ENCODE measurements at places on chromosomes 5 and 9.
A peak's percentile ranks its signal among the peaks of the same experiment; 100 is the strongest.

DNA sequence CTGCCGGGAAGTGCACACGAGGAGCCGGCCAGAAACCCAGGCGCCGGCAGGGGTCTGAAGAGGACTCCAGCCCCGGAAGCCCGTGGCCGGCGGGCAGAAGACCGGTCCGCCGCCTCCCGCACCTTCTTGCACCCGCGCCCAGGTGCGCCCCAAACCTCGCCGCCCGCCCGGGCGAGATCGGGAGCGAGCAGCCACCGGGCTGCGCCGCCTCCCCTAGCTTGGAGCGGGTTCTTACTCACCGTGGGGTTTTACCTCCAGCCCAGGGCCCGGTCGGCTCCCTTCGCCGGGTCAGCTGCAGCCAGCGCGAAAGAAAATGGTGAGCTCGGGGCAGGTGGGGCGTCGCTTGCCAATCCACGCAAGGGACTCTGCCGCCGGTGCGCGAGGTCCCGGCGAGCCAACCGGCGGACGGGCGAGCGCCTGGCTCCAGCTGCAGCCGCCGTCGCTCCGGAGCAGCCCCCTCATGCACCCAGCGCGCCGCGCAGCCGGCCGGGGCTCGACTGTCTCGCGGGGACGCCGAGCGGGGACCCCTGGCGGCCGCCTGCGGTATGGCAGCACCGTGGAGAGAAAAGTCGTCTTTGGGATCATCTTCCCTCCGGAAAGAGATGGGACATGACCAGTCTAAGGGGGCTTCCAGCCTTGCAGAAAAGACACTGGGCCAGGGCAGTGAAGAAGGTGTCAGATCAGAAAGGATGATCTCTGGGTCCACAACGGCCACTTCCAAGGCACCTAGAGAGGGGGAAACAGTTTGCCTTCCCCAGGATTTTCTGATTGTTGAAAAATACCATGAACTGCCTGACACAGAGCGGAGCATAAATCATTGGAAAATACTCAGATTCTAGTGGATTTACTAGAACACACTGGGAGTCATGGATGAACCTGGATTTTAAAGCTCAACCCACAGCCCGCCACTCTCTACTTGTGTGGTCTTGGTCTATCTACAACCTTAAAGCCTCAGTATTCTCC is at the start of gene MOB3B:
TSS of gene MOB3B (minus strand) at position 499 of the 963 bp plus-strand sequence. CDS start 74,264 bp downstream, outside the sequence.
- DNase-seq: peak; percentile 57

GRCh38 chr9:22645893-22646292 is 199.3 kb downstream of the DMRTA1 start:
- no peak for DNase-seq

DNA sequence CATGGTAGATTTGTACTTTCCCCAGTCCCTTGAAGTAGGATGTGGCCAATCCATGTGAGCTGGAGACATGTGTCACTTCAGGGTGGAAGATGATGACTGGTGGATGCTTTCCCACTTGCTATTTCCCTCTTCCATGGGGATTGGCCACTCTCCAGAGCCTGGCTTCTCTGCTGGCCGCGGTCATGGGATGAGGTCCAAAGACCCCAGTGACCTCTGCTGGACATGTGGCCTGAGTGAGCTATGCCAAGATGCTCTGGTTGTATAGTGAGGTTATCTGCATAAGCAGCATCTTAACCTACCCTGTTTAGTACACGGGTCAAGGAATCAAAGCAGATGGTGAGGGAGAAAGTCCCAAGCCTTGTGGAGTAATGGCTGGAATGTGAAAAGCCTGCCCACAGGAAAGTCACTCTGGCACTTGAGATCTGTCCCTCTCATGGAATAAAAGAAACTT is 47.1 kb downstream of the SH3PXD2B start:
- no peak for DNase-seq

GRCh38 chr5:116763987-116764866 is 189.6 kb upstream of the SEMA6A start:
- no peak for DNase-seq

DNA sequence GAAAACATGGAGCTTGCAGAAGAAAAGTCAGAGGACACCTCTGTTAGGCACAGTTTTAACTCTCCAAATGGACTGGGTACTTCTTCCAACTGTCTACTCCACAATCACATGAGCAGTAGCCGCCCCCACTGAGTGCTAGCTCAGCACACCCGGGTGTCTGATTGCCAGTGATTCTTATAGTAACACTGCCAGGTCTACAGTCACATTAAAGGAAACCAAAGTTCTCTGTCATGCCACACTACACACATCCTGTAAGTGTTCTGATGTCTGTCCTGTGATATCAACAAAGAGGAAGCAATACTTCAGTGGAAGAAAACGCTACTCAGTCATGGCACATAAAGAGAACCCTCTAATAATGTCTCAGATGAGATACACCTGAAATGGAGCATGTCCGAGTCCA is at the start of gene HAVCR2:
TSS of gene HAVCR2 (minus strand) at position 69 of the 400 bp plus-strand sequence. CDS start at position 8, 61 bp downstream.
- peak; percentile 30 for DNase-seq

- DNase-seq: no peak
These were observed 32.7 kb downstream of the IER5L start for GRCh38 chr9:129145316-129145715.

GRCh38 chr5:40483316-40483715 is 196.4 kb upstream of the PTGER4 start:
- no peak for DNase-seq

DNA sequence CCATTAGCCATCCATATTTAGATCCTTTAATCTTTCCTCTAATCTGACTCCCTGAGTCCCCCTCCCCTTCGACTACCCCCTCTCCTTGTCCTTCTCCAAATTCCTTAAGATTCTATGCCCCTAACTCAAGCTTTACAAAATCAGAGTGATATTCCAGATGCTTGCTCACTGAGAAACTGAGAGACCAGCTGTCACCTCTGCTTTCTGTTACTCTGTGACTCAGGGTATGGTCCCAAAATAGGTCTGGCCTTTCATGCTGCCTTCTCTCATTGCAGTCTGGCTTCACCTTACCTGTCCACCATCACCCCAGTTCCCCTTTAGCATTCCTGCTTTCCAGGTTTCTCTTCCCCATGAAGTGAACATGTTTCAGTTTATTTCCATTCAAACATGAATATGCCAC is 383.3 kb upstream of the SLC30A5 start:
- no peak for DNase-seq

DNA sequence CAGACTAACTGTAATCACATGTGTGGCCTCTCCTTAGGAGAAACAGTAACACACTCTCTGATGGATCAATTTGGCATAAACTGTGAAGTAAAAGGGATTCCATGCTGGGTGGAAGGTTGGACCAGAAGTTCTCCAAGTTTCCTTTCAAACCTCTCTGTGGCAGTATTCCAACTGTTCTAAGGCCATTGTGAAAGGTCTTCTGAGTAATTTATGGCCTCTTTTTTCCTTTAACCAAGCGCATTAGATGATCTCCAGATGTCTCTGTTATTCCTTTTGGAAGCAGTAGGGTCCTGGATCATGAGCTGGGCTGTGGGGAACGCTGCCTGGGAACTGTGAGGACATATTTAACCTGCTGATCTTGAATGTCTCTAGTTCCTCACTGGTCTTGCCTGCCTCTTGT is 80.6 kb upstream of the IL6ST start:
- no peak for DNase-seq

GRCh38 chr5:154278908-154279307 is 88.4 kb downstream of the GALNT10 start:
- DNase-seq: no peak

DNA sequence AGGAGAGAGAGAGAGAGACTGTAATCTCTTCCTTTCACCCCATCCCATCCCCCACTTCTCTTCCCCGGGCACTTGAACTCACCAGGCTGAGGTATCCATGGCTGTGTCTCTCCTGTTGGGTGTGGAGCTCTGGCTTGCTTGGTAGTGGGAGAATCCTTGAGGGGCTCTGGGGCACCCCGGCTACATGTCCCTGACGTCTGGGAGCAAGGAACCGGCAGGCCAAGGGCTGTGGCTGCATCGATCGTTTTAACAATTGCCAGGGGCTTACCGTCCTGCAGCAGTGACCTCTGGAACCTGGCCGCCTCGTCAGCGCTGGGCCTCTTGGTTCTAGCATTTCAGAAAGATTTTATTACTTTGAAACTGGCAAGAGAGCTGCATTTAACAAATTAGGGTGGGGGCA is 30.0 kb downstream of the FGF18 start:
- DNase-seq: no peak

DNA sequence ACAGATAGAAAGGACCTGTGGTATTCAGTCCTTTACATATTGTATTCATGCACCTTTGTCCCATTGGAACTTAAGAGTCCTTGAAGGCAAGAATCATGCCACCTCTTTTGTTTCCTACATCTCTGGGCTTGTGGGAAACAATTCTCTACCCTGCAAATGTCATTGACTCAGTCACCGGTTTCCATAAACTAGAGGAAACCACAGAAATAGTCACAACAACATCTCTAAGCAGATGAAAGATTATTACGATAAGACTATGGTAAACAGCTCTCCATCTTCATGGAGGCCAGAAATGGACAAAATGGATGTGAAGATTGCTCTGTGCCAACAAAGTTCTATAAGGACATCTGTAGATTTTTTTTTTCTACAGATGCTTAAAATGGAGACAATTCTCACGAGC is 165.5 kb downstream of the PIK3R1 start:
- no peak for DNase-seq

DNA sequence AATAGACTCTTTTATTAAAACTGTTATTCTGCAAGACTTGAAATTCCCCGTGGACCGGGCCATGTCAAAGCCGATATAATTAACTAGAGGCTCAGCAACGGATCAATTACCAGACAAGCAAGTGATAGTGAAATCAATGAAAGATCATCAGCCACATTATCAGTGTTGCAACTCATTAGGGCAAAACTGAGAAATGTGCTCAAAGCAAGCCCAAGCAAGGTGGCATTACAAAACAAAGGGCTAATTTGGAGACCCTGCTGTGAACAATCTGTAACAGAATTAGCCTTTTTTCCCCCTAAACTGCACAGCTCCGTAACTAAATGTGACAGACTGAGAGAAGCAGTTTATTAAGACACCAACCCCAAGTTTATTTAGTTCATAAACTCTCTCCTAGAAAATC is 140.3 kb downstream of the BNC2 start:
- DNase-seq: no peak

GRCh38 chr9:86765746-86766430 is 181.4 kb downstream of the GAS1 start:
- DNase-seq: no peak

DNA sequence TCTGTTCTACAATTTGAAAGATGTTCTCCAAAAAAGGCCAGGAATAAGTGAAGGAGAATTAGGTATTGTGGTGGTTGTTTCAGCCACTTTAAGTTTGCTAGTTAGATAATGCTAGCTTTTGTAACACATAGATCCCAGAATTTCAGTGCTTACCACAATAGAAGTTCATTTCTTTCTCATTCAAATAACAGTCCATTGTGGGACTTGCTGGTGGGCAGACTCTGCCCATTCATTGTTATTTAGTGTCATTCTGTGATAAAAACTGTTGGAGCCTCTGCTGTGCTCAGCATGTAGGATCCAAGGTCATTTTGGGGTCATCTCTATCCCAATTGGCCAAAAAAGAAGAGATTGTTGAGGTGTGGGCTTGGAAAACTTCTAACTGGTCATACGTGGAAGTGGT is 106.8 kb downstream of the CCDC192 start:
- DNase-seq: no peak

GRCh38 chr5:169527863-169528262 is 55.7 kb upstream of the SPDL1 start:
- no peak for DNase-seq

DNA sequence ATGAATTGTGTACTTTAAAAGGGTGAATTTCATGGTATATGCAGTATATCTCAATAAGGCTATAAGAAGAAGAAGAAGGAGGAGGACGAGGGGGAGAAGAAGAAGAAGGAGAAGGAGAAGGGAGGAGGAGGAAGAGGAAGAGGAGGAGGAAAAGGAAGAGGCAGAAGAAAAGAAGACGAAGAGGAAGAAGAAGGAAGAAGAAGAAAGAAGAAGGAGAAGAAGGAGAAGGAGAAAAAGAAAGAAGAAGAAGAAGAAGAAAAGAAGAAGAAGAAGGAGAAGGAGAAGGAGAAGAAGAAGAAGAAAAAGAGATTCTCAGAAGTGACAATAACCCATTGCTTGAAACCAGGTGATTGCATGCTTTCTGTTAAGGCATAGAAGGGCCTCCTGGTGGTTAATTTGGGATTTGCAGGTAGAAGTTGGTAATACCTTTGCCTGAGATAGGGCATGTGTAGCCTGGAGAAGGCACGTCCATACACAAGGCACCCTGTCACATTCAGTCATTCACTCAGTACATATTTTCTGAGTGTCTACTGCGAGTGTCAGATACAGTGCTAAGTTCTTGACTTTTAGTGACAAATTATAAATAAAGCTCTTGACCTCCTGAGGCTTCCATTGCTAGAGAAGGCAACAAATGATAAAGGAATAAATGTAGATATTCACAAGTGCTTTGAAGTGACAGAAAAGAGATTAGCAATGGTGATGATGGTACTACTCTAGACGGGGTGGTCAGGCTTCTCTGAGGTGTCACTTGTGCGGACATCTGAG is 231.3 kb downstream of the NPR3 start:
- no peak for DNase-seq

- DNase-seq: no peak
These were observed 452.1 kb upstream of the RGMB start for GRCh38 chr5:98321361-98321760.

- DNase-seq: no peak
These were observed 83.0 kb upstream of the TNC start for GRCh38 chr9:115200711-115201505.

GRCh38 chr5:175508896-175509295 is 30.5 kb downstream of the SFXN1 start:
- DNase-seq: no peak

DNA sequence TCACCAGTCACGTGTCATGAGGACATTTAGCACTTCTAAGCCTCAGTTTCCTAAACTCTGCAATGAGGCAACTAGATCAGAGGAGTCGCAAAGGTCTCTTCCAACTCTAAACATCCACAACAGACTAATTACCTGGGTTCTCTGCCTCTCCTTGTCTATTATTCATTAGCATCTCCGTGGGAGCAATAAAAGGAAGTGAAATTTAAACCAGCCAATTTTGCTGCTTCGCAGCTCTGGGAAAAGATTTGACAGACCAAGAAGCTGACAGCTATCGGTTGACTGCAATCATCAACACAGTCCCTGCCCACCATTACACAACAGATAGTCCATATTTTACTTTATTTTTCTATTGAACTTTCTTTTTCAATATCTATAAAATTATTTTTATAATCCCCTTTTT is 308.9 kb downstream of the NR2F1-AS1 start:
- DNase-seq: no peak

DNA sequence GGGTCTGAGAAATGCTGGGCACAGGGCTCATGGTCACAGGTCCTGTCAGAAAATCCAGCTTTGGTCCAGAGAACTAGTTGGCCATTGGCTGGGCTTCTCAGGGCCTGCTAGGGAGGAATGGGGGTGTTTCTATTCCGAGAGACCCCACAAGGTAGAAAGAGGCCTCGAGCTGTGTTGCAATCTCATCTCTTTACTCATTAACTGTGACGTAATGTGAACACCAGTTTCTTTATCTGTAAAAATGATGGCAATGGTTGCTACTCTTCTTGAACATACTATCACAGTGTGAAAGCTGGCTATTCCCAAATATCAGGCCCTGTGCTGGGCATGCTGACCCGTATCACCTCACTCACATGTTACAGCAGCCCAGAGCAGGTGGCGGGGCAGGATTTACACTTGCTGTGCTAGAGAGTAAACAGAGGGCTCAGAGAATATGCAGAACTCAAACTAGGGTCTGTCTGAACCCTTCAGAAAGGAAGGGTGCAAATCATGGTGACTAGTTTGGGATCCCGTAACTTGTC is 35.7 kb upstream of the SLC25A51 start:
- no peak for DNase-seq

GRCh38 chr9:121610638-121610953 is 40.8 kb upstream of the DAB2IP start:
- DNase-seq: no peak
